Hematopoietic multipotent progenitor cell treated with erythropoietin and hydrocortisone succinate and interleukin-3 and kit ligand, for 15 days (in vitro differentiated cells): ENCODE measurements at places on chromosomes 1 and 21.

GRCh38 chr21:32089766-32090165, 189.1 kb downstream of the MIS18A start:
- no peak for DNase-seq

DNA sequence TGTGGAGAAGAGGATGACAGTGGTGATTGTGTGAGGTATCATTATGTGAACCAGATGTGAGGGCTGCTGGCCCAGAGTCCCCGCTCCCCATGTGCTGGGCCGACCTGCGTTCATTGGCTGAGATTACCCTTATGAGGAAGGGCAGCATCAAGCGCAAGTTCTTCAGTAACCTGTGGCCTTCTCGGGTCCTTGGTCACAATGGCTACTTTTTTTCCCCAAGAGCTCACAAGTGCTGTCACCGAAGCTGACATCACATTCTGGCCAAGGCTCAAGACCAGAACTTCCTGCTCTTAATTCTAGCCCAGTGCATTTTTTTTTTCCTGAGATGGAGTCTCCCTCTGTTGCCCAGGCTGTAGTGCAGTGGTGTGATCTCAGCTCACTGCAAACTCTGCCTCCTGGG, 262.9 kb downstream of the RHOU start:
- no peak for DNase-seq

DNA sequence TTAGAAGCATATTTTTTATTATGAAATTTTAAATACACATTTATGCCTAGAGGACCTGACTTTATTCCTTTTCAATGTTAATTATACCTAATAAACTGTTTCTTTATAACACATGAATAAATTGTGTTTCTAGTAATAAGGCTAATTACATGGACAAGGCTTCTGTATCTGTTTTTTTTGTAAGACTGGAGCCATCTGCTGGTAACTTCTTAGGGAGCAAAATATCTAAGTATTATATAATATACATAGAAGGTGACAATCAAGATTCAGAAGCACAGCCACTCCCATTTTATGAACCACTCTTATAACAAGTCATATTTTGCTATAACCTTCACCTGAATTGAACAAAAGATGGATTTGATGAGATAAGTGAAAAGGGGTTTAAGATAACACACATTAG, 84.2 kb downstream of the LBR start:
- DNase-seq: no peak

DNA sequence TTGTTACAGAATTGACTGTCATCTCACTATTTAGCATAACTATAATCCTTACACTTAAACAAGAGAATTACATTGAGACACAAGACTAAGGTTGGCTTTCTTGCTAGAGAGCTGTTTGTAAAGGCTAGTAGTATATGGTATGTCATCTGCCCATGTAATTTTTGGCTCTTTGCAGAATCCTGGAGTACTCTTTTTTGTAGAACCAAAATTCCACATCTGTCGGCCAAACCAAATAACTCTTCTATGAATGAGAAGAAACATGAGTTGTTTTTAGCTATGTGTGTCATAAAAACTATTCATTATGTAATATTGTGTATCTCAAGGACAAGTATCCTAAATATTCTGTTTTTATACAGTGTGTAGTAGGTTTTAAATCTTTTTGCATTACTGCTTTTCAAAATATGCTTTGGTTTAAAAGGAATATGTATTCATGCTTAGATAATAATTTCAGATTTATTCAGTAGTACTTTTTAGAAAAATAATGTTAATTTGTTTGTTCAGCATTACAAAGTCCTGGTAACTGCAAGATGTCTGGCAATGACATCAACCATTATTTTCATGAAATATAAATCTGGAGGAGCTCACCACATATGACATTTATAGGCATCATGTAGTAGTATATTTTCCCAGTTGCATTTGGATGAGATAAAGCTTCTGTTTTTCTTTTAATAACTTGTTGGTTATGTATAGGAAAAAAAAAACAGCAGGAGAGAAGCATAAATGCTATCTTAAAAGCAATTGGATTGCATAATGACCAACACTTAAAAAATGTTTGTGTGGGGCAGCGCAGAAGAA, 159.8 kb downstream of the HS2ST1 start:
- no peak for DNase-seq

DNA sequence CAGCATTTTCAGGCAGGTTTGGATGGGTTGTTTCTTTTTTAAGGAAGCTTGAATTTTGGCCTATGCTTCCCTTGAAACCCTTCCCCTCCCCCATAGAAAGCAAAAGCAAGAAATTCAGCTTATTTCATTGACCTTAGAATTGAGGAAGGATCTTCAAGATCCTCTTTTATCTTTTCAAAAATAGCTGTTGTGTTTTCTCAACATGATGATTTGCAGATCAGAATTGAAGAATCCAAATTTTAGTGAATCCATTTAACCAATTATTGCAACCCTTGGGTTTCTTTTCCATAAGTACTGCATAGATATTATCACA, 73.7 kb downstream of the LRRC8C start:
- no peak for DNase-seq

DNA sequence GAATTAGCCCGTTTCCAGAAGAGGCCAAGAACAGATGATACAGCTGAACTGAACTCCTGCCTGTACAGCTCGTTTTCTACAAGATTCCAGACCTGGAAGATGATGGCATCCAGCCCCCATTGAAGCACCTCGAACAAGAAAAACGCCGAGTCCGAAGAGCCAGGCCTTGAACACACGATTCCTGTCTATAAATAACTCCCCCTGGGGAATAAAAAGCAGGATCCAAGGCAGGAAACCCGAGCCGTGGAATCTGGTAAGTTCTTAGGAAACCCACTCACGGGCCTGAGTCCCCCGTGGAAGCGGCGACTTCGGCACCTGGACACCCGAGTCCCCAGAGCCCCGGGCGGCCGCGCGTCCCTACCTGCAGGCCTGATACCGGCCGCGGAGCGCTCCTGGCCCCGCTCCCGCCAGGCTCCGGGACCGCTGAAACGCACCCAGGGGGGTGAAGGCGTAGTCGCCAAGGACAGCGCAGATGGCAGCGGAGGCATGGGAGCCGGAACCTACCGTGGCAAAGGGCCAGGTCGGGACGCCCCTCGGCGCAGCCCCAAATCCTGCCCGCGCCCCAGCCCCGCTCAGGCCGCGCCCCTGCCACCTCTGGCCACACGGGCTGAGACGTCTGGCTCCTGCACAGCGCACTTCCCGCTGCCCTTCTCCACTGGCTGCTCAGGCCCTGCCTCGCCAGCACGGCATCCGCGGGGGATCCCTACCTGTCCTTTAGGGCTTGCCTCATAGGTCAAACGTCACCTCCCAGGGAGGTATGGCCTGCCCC, 14.0 kb upstream of the HLCS start:
- no peak for DNase-seq

- DNase-seq: no peak
These were observed 19.1 kb downstream of the USP48 start for GRCh38 chr1:21763694-21764419.

DNA sequence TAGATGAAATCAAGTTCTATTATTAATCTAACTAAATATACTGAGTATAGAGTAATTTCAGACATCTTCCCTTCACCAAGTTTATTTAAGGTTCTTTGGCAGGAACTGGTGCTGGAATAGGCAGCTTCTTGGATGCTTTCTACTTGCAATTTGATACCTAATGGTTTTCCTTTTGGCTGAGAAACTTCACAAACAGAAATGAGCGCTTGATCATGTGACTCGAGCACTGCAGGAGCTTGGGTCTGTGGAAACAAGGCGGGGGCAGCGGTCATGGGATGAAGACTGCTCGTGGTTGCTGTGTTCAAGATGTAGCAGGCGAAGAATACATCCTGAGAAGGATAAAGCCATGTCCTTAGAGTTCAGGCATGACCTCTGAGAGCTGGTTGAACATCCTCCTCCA, 136.8 kb downstream of the PTPRC start:
- DNase-seq: no peak

- no peak for DNase-seq
These were observed 87.1 kb upstream of the ZNF281 start for GRCh38 chr1:200496937-200497336.

GRCh38 chr1:178818416-178818815, 52.5 kb downstream of the ANGPTL1 start:
- DNase-seq: no peak

DNA sequence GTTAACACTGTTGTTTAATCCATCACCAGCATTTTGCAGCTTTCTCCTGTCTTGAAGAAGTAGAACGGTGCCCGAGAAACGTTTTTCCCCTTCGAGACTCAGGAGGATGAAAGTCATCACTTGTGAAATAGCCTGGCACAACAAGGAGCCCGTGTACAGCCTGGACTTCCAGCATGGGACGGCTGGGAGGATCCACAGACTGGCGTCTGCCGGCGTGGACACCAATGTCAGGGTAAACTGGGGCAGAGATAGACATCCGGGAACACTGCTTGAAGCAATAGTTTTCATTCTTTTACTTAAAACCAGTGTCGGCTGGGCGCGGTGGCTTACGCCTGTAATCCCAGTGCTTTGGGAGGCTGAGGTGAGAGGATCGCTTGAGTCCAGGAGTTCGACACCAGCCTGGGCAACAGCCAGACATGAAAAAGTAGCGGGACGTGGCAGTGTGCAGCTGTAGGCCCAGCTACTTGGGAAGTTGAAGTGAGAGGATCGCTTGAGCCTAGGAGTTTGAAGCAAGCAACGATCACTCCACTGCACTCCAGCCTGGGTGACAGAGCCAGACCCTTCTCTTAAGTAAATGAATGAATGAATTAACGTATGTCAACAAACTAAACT, 945 bp downstream of the CHAF1B start:
- no peak for DNase-seq

DNA sequence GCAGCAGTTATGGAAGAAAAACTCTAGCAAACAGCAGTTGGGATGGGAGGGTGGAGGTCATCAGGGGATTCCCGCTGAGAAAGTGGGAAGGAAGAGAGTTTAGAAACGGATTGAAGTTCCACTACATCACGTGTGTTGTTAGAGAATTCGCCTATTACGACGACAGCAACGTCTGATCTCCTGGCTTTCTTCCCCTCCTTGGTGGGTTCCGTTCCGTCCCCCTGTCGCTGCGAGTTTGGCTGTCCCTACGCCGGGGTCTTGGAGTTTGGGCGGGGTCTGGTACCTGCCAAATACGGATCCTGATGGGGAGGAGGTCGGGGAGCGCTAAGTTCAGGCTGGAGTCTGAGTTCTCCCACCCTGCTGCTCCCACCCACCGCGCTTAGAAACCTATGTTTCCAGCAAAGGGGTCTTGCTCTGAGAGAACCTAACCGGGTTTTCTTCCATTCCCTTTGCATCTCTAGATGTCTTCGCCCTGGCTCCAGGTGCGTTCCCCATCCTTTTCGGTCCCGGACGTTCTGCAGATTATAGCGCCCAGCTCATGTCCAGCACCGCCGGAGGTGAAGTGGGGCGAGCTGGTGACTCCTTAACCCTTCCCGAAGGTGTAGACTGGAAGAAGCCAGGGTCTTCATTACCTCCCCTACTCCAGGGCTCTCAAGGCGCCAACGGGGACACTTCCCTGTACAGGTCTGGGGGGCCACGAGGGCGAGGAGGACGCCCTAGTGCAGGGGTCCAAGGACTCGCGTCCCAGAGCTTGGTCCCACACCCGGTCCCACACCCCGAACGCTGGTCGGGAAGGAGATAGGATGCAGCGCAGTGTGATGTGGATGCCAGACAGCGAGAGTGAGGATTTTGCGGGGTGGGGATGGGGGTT, 641 bp upstream of the KCNK2 start:
- DNase-seq: no peak

GRCh38 chr1:22218618-22219250, 75.8 kb upstream of the WNT4 start:
- no peak for DNase-seq

DNA sequence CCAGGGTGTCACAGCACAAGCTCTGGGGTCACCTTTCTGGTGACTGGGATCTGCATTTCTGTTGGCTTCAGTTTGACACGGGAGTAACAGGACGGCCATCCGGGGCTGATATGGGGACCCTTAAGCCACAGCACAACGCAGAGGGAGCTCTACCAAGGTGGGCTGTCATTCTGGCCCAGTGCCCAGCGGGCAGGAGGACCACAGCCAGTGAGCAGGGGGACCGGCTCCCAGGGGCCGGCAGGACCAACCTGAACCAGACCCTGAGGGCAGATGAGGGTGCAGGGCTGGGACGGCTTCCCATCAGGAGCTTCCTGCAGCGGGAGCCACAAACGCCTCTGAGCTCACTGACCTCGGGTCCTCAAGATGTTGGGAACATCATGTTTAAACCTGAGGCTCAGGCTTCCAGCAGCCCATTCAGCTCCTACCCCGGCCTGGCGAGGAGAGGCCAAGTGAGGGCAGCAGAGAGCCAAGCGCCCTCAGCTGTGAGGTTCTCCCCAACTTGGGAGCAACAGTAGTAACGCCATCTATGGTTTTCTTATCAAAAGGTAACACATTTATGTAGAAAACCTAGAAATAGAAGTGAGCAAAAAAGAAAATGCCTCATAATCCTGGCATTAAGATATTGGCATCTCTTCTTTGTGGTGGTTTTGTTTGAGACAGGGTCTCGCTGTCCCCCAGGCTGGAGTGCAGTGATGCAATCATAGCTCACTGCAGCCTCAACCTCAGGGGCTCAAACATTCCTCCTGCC, 26.8 kb downstream of the TMEM201 start:
- DNase-seq: peak; percentile 43

GRCh38 chr1:219174460-219175211, 958 bp downstream of the LYPLAL1 start:
- DNase-seq: peak; percentile 13

DNA sequence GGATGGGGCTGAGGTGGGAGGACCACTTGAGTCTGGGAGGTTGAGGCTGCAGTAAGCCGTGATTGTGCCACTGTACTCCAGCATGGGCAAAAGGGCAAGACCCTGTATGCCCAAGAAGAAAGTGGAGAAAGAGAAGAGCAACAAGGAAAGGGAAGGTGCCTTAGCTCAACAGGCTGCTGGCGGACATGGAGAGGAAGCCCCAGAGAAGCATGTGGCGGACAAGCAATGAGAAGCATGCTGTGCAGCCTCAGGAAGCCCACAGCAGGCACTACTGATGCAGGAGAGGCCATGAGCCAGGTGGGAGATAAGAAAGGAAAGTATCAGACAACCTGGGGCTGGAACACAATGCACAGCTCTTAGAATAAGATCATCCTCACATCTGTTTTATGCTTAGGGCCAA, 32.6 kb upstream of the GNG4 start:
- DNase-seq: no peak

DNA sequence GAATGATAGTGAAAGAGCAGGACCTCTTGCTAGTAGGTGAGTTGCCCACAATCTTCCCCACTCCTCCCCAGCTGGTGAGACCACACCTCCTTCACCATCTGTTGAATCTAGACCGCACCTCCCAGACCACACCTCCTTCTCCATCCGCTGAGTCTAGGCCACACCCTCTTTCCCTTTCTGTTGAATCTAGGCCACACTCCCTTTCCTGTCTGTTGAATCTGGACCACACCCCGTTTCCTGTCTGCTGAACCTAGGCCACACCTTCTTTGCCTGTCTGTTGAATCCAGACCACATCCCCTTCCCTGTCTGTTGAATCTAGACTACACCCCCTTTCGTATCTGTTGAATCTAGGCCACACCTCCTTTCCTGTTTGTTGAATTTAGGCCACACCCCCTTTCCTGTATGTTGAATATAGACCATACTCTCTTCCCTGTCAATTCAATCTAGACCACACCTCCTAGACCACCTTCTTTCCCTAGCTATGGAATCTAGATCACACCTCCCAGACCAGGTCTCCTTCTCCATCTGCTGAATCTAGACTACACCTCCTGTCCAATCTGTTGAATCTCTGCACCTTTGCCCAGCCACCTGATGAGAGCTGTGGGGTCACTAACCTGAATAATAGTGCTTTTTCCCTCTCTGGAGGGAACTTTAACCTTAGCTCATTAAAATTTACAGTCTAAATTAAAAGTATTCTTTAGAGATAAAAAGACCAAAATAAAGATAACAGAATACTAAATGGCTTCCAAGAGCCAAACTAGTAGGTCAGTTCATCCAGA, 116.3 kb downstream of the DAB1 start:
- DNase-seq: no peak
